Activated T-helper 2 cell treated with anti-CD3 and anti-CD28 coated beads, Interferon-gamma antibody, Interleukin-2, Interleukin-4, amounts not matched to agents 10 μg/mL and 5 μg/mL and 100 μg/mL, durations not matched to agents 14 hours and 24 hours and 36 hours (primary cell): ENCODE measurements at places on chromosomes 4 and X. TPM values are rescaled to one million over a fixed set of nuclear protein-coding genes. Genes with fewer than 3 reads are reported as not detected.

GRCh38 chrX:19742826-19743225 lies 144.6 kb downstream of the SH3KBP1 start:
- no peak for DNase-seq

DNA sequence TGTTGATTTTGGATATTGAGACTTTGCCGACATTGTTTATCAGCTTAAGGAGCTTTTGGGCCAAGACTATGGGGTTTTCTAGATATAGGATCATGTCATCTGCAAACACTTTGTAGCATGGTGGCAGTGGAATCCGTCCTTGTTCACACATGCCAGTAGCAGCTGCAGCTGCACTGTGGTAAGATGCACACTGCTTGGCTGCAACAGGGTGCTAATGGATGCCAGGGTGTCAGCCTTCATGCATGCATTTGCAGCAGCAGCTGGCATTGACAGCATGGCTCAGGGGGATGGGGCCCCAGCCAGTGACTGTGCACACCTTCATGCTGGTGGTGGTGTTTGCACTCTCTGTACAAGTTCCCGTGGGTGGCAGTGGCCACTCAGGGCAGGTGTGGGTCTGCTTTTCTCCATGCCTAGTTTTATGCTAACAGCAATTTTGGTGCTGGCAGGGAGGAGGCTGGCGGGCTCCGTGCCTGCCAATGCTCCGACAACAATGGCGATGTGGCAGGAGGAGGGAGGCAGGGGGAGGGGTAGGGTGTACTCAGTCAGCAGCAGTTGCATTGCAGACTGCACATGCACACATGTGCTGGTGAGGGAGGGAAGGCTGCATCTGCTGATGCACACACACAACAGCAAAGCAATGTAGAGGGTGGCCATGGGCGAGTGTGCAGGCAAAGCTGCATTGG lies 37.5 kb downstream of the BEX3 start:
- DNase-seq = no peak

- DNase-seq = no peak
Observed at GRCh38 chr4:8437281-8437680, 3.2 kb downstream of the ACOX3 start.

GRCh38 chr4:152806501-152807125 lies 26.9 kb downstream of the ARFIP1 start:
- DNase-seq = no peak

Gene HS6ST2
- 0.25 and 0.30 TPM in 2 replicates for total RNA-seq

Gene MAGEA12
- total RNA-seq = not detected in 2 replicates

Gene ART3
- not detected in 2 replicates for total RNA-seq

Gene SPINK2
- 0.75 TPM in 1 of 2 replicates, not detected in the other for total RNA-seq
